ENCODE measurements at places on chromosomes 11 and 22.

DNA sequence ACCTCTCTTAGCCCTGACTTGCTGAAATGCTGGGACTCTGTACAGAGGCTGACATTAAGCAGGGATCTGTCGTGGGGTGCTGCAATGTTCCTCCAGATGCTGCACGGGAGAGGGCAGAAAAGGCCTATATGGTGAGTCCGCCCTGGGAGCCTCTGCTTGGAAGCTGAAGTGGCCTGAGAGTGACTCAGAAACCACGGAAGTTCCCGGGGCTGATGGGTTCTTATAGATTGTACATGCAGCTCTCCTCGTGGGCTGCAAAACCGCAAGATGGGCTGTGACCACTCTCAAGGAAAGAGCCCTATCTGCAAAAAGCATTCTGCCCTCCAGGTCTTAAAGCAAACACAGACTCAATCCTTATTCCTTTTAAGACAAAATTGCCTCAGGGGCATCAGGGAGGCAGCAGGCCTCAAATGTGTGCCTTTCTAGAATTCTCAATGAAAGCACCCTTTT, 5.8 kb upstream of the SLC43A3 start:
- no peak for DNase-seq

- no peak for DNase-seq
Measured at GRCh38 chr11:12674571-12674935, 332 bp downstream of the TEAD1 start.

GRCh38 chr22:35266277-35266676, 9.0 kb downstream of the HMGXB4 start:
- no peak for DNase-seq

- no peak for DNase-seq
Measured at GRCh38 chr11:84215672-84216071, 929.5 kb upstream of the CCDC90B start.

- DNase-seq = no peak
Measured at GRCh38 chr11:23181022-23181807, 320.9 kb upstream of the CCDC179 start.

DNA sequence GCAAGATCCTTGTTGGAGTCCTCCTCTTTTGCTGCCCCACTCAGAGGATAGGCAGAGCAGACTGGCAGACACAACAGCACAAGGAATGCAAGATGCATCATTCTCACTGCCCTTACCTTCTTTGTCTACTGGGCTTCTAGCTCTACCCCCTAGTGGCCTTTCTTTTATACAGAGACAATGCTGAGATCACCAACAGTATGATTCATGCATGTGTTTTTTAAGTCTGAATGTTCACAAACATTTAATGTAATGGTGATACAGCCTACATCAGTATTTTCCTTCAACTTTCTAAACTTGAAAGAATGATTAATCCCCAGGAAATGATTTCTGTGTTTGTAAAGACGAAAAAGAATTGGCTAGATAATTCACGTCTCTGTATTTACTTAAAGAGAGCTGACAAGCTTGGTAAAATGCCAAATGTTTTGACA, at the start of gene MMP10:
MMP10 (minus strand) TSS at position 138 of the 428 bp plus-strand sequence; CDS start at position 101, 37 bp downstream.
- no peak for DNase-seq
